Activated CD8-positive, alpha-beta memory T cell treated with anti-CD3 and anti-CD28 coated beads for 48 hours (primary cell): ENCODE measurements at places on chromosomes 6 and 20.

GRCh38 chr6:11207199-11207968, 25.1 kb downstream of the NEDD9 start:
- DNase-seq = no peak

- no peak for DNase-seq
These were observed 14.9 kb upstream of the CTCFL start for GRCh38 chr20:57539889-57540288.

DNA sequence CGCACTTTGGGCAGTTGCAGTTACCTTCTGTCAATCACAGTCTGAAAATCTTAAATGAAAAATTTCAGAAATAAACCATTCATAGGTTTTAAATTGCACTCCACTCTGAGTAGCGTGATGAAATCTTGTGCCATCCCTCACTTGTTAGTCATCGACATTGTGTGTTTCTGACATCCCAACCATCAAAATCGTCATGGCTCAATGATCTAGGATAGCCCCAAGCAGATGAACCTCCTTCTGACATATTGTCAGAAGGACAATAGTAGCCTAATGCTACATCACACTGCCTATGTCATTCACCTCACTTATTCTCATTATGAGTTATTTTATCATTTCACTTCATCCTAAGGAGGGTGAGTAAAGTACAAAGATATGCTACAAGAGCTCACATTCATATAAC, 284.8 kb downstream of the PTPRK start:
- DNase-seq = no peak

GRCh38 chr6:15507746-15508145, 155.1 kb downstream of the DTNBP1 start:
- no peak for DNase-seq
